ENCODE measurements at places on chromosomes 13 and 19.

GRCh38 chr19:12205296-12205695, 42.4 kb downstream of the ZNF136 start:
- DNase-seq = no peak

- DNase-seq = no peak
Measured at GRCh38 chr19:6663236-6664201, 6.4 kb downstream of the TNFSF14 start.

- no peak for DNase-seq
Measured at GRCh38 chr13:81874681-81875661, 1534.0 kb upstream of the SPRY2 start.

DNA sequence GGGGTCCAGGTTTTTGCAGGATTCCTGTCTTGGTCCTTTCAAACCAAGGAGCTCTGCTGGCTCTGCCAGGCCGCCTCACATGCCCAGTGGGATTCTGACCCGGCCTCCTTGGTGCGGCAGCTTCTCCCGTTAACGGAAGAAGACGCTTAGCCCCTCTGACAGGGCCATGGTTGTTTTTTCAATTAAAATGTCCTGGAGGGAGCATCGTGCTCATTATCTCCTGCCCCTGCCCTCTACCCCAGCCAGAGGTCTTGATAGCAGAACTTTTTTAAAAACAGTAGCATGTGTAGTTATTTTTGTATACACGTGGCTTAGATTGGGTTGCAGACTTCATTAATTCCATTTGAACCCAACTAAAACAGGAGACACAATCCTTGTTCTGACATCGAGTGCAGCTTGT, 11.5 kb upstream of the RPS15 start:
- no peak for DNase-seq

- no peak for DNase-seq
Measured at GRCh38 chr19:1765904-1766799, 12.8 kb downstream of the ONECUT3 start.

- DNase-seq = no peak
Measured at GRCh38 chr13:108200781-108201398, 14.4 kb downstream of the LIG4 start.

DNA sequence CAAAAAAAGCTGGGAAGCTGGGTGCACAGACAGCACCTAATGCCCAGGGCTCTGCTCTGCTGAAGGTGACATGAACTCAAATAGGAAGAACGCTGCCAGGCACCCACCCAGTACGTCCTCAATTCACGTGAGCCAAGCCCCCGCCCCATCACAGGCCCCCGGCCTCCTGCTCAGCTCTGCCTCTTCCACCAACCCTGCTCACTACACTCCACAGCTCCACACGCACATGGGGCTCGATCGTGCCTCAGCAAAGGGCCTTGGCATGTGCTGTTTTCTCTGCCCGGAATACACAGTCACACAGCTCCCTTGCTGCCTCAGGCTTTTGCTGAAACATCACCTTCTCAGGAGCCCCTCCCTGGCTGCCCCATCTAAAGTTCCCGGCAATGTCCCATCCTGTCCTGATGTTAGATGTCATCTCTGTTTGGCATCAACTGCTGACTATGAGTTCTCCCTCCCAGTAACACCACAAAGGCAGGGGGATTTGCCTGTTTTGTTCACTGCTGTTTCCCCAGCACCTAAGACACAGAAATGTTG, 2.3 kb downstream of the ATP13A1 start:
- DNase-seq = no peak

DNA sequence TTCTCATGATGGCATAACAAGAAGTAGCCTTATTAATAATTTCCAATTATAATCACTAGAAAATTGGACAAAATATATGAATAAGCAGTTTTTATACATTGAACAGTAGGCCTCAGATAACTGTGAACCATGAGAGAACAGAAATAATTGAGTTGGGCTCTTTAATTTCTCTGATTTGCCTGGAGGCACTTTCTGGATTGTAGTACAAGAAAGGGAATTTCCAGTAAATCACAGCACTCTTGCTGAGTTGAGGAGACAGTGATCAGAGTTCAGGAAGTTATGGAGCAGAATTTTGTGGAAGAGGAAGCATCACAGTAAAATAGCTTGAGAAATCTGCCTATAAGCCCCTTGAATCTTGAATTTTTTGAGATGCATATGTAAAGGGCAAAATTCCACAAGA, 216.2 kb downstream of the MAB21L1 start:
- DNase-seq = no peak

- no peak for DNase-seq
Measured at GRCh38 chr19:55678121-55678671, 3.2 kb downstream of the EPN1 start.

GRCh38 chr13:112469071-112469745, 93.1 kb downstream of the SPACA7 start:
- no peak for DNase-seq

- DNase-seq = no peak
Measured at GRCh38 chr13:41111454-41111853, 21.1 kb downstream of the KBTBD6 start.

DNA sequence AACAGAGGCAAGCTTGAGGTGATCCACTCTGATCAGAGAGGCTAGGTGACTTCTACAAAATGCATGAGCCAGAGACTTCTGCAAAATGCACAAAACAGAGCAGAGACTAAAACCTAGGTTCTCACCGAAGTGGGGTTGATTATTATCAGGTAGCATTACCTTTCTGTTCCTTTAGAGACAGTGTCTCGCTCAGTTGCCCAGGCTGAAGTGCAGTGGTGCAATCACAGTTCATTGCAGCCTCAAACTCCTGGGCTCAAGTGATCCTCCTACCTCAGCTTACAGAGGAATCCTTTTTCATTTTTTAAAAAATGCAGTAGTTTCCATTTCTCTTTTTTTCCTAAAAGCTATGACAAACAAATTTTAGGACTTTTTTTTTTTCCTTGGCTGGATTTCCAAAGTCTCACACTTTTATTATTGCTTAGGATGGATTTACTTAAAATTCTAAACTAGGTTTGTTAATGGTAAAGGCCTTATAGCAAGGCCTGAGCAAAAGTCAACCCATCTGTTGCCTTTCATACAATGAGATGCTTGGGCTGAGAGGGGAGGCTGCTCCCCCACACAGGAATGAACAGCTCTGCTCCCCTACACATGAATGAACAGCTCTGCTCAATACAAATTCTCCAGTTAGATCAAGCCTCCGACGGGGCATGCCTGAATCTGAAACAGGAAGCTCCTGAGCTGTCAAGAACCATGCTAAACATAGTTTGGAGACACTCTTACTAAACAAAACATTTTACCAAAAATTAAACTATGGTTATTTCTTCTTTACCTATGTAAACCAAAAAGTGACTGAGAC, 18.8 kb upstream of the TNFRSF19 start:
- no peak for DNase-seq

DNA sequence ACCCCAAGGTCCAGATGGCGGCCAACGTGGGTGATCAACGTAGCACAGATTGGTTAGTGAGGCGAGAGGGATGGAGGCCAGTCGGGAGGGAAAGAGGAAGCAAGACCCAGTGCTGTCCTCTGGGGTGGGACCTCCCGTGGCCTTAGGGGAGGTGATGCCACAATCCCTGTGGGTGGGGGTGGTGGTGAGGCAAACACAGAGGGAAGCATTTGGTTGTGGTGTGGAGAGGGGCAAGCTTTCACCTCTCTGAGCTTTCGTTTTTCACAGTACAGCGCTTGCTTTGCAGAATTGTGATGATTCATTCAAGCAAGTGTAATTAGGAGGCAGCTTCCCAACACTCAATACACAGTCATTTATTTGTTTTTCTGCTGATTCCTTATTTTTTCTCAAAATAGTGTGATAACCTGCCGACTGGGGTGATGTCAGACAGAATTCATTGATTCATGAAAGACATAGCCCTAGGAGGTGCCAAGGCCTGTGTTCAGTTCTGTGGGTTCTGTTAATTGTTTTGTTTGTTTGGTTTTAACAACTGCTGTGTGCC, 2.4 kb downstream of the LENG8 start:
- no peak for DNase-seq

- DNase-seq = peak; percentile 21
Measured at GRCh38 chr19:610801-611480, 21.3 kb downstream of the HCN2 start.

GRCh38 chr19:52138278-52138982, 1.3 kb downstream of the ZNF616 start:
- DNase-seq = no peak
